ENCODE measurements at places on chromosomes 13 and 19.

- no peak for DNase-seq
These were observed 8.1 kb upstream of the KLF2 start for GRCh38 chr19:16316506-16316882.

- no peak for DNase-seq
These were observed 2.1 kb downstream of the ANKRD27 start for GRCh38 chr19:32672841-32673240.

DNA sequence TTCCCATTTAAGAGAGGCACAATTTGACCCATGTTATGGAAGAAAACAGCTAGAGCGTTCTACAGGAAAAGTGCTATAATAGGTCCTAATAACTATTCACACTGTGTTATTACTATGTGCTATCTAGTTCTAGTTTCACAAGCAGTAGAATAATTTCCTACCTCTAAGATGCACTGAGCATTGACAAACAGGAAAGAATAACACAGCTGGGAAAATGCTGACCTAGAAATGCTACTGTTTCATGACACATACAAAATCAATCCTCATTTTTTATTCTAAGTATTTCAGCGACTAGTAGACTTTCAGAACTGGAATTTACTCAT lies 259.5 kb downstream of the ITGBL1 start:
- no peak for DNase-seq

GRCh38 chr19:7078008-7078407 lies 8.5 kb downstream of the ZNF557 start:
- no peak for DNase-seq

DNA sequence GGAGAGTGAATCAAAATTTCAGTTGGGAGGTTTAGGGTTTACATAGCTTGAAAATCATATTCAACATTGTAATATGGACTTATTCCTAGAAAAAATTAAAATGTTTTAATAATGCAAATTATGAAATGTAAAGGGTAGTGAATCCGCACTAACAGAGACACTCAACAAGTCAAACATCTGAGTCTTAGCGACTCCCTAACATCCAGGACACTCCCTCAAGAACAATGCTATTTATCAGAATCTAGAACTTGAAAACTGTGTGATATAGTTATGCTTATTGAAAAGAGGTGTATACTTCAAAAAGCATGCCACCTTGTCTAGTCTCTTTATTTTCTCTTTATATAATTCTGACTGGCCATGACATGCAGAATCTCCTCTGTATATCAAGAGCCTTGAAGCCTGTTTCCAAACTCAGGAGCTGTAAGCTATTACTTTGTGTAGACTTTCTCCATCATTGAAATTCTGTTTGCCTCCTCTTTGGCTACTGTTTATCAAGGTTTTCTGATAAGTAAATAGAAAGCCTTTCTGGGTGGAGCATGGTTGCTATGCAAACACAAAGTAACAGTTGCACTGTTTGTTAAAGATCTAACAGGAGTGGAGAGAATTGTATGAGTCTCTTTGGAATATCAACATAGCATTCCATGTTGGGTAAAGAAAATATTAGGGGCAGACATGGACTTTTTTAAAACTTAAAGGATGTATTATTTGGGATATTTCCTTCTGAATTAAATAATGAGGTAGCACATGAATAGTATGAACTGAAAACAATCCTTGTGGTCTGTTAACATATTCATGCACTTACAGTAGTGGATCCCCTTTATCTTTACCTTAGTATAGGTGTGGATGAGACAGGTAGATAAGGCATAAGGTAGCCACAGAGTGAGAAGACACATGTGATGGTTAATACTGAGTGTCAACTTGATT lies 56.4 kb upstream of the MBNL2 start:
- DNase-seq = no peak

All from HTR-8/SVneo (cell line).